ENCODE measurements at places on chromosomes 2 and 18.

DNA sequence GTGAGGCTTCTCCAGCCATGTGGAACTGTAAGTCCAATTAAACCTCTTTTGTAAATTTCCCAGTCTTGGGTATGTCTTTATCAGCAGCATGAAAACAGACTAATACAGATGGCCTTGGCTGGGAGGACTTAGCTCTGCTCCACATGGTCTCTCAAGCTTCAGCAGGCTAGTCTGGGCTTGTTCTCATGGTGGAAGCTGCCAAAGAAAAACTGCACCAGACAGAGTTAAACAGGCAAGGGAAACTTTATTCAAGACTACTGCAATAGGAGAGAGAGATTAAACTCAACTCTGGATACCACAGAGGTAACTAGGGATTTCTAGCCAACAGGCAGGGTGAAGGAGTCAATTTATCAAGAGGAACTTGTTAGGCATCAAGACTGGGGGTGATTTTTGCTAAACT, 142.1 kb downstream of the CABLES1 start:
- no peak for DNase-seq

- DNase-seq, result no peak
Observed at GRCh38 chr2:64515086-64515485, 9.0 kb upstream of the AFTPH start.

DNA sequence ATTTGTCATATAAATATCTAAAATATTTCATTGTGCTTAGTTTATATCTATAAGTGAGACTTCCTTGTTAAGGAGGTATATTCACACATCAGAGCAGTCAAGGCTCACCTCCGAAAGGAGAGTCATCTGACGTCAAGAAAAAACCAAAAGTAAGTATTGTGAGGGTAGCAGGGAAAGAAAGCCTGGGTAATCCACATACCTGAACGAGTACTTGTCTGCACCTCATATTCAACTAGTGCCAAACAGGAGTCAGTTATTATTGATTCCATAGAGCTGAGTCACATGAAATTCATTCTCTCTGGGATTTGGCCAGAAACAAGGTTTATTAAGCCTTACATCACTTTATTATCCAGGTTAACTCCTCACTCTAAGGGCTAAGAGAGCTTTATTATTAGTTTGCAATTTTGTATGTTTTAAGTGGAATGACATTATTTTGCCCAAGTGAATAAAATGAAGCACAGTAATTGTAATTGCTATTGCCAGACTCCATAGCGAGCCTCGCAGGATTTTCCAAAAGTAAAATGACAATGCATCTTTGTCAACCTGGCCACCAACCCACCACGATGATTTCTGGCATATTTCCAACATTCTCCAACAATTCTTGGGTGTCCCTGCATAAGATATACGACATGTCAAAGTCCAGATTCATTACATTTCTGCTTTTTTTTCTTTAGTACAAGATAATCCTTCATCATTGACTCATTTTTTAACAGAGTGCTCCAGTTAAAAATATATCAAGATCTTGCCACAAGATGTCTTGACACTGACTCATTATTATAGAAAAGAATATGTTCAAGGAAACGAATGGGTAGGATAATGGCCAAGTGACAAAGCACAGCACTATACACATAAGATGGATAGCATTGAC, 1210.4 kb upstream of the ACVR2A start:
- DNase-seq, result no peak

GRCh38 chr2:199130501-199130900, 327.2 kb downstream of the SATB2 start:
- DNase-seq, result no peak

All from substantia nigra (tissue), 51 donors.